ENCODE measurements at places on chromosomes 6 and 20. TPM values are rescaled to one million over a fixed set of nuclear protein-coding genes. Genes with fewer than 3 reads are reported as not detected.
A peak's percentile ranks its signal among the peaks of the same experiment; 100 is the strongest.

Gene EDN3
- not detected for total RNA-seq

Gene THBS2
- total RNA-seq: 12.5 TPM

- no peak for DNase-seq
Measured at GRCh38 chr20:41072915-41073314, 44.3 kb downstream of the TOP1 start.

GRCh38 chr6:15512126-15512525 lies 150.7 kb downstream of the DTNBP1 start:
- peak; percentile 40 for DNase-seq

Gene HDGFL1
- total RNA-seq: not detected

GRCh38 chr6:45870531-45870930 lies 145.1 kb downstream of the CLIC5 start:
- no peak for DNase-seq

- no peak for DNase-seq
Measured at GRCh38 chr6:30061858-30062458, 893 bp downstream of the POLR1H start.

- DNase-seq: no peak
Measured at GRCh38 chr20:21820688-21821087, 115.2 kb downstream of the PAX1 start.
